Central memory CD4-positive, alpha-beta T cell (primary cell): ENCODE measurements at places on chromosomes 16 and 17.
A peak's percentile ranks its signal among the peaks of the same experiment; 100 is the strongest.

DNA sequence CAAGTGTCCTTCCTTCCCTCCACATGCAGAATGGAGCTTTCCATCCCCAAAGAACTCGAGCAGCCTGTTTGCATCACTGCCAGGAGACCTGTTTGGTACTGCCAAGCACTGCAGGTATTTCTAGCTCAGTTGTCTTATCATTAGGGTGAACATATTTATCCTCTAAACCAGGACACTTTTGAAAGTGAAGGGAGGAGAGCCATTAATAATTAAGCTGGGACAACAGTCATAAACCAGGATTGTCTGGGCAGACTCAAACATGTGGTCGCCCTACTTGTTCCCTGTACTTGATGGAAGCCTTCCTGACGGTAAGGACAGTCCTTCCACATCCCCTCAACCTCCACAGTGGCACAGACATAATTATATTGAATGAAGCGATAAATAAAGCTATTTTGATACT, 67.4 kb downstream of the PRKCA start:
- no peak for DNase-seq

DNA sequence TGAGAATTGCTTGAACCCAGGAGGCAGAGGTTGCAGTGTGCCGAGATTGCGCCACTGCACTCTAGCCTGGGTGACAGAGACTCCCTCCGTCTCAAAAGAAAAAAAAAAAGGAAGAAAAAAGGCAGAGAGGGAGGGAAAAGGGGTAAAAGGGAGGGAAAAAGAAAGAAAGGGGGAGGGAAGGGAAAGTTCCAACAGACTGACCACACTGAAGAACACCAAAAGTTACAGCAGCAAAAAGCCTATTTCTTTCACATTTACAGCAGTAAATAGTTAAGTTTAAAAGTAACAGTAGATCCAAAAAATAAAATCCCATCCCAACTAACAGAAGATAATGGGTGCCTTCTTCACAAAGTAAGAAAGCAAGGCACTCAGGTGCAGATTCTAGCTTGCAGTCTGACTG, 36.9 kb upstream of the C17orf78 start:
- DNase-seq: no peak

- no peak for DNase-seq
Observed at GRCh38 chr17:2707721-2708584, 3.6 kb downstream of the CLUH start.

DNA sequence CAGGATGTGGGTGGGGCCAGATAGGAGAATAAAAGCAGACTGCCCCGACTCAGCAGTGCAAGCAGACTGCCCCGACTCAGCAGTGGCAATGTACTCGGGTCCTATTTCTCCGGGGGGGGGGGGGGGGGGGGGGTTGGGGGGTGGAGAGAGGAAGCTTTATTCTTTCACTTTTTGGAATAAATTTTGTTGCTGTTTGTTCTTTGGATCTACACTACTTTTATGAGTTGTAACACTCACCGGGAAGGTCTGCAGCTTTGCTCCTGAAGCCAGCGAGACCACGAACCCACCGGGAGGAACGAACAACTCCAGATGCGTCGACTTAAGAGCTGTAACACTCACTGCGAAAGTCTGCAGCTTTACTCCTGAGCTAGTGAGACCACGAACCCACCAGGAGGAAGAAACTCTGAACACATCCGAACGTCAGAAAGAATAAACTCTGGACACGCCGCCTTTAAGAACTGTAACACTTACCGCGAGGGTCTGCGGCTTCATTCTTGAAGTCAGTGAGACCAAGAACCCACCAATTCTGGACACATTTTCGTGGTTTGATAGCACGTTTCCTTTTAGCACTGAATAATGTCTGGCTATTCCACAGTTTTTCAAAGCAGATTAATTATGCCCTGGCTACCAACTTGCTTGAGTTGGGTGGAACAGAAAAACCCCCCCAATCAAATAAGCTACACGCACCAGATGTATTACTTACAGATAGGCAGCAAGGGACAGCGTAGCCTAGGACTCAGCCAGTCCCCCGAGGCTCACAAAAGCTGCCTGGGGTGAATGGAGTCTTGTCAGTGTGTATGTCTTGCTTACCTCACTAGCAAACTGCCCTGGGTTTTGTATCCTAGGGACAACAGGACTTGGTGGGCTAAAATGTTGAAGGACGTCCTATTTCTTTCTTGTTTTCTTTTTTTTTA, 11.9 kb downstream of the FZD2 start:
- DNase-seq: peak; percentile 25

DNA sequence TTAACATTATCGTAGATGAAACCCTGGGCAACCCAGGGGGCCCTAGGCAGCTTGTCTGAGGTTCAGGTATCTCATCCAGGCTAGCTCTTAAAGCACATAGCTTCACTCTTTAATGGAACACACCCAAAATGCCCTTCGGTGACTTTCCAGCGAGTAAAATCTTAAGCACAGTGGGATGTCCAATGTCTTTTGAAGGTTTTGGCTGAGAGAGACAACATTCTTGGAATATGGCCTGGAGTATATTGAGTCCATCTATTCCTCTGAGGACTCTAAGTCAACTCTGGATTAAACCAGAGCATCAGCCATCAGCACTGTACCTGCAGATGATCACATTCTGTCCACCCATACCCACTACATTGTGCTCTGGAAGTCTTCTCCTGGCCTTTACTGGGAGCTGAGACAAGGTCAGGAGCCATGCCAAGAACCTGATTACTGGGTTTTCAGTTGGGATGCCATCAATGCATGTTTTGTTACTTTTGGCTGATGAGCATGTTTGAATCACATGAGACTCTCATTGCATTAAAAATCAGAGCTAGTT, 63.4 kb upstream of the CDH11 start:
- DNase-seq: no peak

- DNase-seq: no peak
Observed at GRCh38 chr17:70405492-70406220, 236.3 kb downstream of the KCNJ2 start.

- no peak for DNase-seq
Observed at GRCh38 chr17:77793971-77794235, 164.6 kb upstream of the TNRC6C start.

DNA sequence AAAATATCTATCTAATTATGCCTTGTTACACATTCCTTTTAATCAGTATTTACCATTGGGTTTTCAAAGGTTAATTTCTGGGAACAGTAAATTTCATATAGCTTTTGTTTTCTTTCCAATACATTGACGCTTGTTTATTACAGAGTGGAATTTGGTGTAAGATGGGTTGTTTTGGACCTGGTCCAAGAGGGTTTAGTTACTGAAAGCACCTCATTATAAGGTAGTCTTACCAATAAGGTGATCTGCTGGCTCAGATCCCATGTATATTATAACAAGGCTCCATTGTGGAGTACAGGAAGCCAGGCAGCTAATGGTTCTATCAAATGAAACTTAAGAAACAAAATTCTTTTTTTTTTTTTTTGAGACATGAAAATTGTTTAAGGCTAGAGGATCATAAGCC, 87.3 kb upstream of the NACA2 start:
- DNase-seq: no peak

GRCh38 chr17:63984651-63985386, 12.1 kb upstream of the SCN4A start:
- peak; percentile 42 for DNase-seq

DNA sequence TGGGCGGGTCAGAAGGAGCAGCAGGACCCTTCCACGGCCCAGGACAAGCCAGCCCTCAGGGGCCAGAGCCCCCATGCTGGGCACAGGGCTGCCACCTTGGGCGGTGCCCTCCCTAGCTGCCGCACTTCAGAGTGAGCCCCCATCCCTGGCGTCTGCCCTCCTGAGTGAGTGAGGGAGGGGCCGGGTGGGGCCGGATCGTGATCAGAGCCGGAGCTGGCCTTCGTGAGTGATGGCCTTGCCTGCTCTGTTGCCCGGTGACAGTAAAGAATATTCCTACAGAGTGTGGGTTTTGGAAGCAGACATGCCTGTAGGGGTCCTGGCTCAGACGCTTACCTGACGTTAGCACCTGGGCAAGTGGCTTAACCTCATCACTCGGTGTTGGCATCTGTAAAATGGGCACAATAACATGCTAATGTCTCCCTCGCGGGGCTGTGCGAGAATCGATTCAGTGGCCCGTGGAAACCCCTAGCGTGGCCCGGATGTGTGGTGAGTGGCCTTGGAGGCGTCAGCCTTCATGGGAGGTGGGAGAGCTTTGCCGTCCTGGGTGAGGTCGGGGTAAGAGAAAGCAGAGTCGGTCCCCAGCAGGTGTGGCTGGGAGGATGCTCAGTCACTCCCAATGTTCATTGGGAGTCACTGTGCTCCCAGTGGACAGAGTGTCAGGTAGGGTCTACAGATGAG, 26.1 kb downstream of the JPH3 start:
- no peak for DNase-seq

DNA sequence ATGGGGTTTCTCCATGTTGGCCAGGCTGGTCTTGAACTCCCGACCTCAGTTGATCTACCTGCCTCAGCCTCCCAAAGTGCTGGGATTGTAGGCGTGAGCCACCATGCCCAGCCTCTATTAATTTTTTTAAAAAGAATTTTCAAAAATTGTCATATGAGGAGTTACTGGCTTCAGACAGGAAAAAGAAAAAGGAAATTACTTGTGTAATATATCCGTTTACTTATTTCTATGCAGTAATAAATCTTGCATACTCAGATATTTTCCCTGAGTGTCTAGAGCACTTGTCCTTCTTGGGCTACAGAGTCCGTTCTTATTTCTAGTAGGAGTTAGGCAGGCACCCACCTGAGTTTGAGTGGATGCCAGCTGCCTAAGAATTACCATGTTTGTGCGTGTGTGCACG, 85.8 kb downstream of the VMP1 start:
- DNase-seq: no peak
